SK-N-DZ (cell line): ENCODE measurements at places on chromosomes 4 and X.

DNA sequence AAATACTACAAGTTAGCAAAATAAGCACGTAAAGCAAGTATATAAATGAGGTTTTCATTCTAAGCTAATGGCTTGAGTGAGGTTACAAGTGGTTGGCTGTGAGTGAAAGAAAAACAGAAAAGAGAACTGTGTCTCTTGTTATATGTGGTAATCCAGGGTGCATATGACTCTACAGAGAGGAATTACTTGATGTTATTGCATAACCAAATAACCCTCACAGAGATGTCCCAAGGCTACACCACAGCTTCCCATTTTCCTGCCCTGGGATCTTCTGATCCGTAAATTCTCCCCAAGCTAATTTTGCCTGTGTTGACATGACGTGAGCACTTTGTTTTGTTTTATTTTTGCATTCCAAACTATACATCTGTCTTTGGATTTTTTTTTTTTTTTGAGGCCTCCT is 470.0 kb upstream of the INTU start:
- DNase-seq = no peak

GRCh38 chr4:106481801-106482200 is 113.2 kb upstream of the GIMD1 start:
- DNase-seq = no peak

DNA sequence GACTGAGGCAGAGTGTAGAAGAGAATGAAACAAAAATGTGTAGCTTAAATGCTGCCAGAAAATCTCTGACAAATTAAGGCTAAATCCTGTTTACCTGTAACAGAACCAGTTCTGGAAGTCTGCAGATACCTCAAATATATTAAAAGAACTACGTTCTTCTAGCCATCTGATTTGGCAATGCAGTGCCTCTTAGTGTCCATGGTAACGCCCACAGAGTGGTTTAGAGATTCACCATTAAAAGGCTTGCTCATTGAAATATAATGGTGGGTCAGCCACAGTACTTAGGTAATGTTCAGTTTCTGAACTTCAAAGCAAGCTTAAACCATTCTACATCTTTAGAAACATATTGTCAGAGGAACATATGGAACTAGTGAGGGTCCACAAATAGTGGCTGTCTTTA is 23.2 kb upstream of the LUZP4 start:
- peak; percentile 13 for DNase-seq

DNA sequence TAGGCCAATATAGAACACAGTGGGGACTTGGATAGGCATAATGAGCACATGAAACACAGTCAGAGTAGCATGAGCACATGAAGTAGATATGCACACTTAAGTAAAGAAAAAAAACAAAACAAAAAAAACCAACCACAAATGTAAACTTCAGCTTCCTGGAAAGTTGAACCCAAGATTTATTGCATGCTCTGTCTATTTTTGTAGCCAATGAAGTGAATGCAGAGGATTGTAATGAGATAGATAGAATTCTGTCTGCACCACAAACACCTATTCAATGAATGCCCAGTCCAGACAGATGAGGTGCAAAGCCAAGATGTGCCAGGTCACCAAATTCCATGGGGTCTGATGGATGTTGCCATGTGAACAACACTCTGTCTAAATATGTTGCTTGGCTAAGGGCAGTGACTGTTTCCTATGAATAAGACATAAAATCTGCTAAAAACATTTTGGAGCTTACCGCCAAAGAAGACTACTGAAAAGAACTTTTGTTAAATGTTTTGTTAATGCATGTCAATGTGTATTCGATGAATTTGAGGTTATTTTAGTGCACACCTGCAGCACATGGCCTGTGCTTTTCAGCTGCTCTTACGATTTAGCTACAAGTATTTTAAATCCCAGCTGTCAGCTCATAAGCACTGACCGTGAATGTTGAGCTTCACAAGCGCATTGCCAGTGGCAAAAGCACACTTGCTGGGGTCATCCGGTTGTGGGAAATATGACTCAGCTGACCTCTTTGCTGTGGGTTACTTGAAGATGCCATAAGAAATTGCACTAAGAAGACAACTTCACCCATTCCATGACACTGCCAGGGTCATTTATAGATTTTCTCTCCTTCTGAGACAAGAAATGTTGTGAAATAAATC is 374.8 kb upstream of the GNPDA2 start:
- DNase-seq = no peak

- no peak for DNase-seq
Observed at GRCh38 chr4:86521373-86521969, 72.6 kb upstream of the PTPN13 start.

DNA sequence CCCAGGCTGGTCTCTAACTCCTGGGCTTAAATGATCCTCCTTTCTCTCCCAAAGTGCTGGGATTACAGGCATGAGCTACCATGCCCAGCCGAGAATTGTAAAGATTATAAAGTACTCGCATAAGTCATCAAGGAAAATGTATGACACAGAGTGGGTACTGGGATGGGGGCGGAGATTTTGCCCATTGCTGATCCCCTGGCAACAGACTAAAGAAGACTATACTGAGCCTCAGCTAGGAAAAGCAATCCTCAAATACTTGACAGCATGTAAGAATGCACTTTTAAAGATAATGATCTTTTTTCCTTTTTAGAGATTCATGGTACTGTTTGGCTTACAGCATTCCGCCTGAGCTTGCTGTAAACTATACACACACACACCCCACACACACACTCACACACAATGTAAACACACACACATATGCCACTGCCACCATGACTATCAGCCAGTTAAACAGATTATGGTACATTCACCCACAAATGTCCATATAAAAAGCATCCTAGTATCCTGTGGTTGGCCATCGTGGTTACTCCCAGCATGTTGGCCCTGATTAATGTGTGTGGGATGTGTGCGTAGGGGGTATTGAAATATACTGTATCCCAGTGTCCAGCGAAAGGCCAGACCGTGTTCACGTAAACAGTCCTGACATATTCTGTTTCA is 113.0 kb downstream of the AMELX start:
- DNase-seq = no peak

- DNase-seq = no peak
Observed at GRCh38 chr4:60663769-60664168, 536.4 kb upstream of the ADGRL3 start.

DNA sequence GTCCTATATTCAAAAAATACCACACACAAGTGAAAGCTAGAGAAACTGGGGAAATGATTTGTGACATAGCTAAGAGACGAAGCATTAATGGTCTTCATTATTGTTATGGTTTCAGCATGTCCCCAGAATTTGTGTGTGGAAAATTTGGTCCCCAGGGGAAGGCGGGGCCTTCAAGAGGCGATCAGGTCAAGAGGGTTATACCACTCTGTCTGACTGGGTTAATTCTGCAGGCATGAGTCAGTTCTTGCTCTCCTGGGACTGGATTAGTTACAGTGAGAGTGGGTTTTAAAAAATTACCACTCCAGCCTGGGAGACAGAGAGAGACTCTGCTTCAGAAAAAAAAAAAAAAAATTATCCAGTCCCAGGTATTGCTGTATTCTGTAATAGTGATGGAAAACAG is 2.1 kb upstream of the MTNR1A start:
- DNase-seq = peak; percentile 66

DNA sequence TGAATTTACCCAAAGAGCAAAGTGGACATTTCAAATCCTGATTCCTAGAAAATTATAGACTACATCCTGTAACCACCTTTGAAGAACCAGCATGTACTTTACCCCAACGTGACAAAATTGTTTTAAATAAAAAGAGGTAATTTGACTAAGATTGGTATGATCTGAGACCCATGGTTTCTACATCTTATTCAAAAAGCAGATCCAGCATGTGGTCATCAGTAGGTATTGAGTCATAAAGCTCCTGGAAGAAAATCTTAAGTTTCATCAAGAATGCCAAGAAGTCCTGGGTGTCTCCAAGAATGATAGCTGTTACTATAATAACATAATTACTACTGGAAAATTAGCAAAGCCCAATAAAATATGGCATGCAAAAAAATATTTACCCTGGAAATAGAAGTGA is 61.8 kb downstream of the NFKB1 start:
- DNase-seq = no peak

GRCh38 chr4:16573739-16574138 is 324.7 kb downstream of the LDB2 start:
- DNase-seq = no peak

DNA sequence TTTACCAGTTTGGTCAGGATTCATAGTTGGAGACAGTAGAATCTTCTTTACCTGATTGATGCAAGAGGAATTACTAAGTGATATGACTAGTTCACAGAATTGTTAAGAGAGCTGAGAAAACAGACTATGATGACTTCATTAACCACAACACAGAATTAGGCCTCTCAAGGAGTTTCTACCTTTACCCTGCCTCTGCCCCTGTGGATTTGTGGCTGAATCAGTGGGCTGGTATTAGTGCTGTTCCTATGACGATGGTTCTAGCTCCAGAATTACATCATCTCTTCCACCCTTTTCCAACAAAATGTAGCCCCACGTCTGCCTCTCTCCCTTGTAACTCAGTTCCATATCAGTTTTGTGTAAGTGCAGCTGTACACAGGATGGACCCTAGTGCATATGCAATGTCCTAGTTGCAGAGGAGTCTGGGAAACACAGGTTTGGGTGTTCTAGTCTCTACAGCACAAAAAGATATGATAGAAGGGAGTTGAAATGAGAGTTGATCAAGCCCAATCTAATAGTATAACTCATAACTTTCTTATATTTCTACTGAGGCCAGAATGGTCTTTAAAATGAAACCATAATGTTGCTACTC is 99.3 kb downstream of the ANXA5 start:
- DNase-seq = no peak

GRCh38 chr4:100590325-100590724 is 72.5 kb upstream of the EMCN start:
- DNase-seq = no peak

GRCh38 chrX:115606861-115607260 is 45.9 kb downstream of the PLS3 start:
- no peak for DNase-seq

- DNase-seq = no peak
Observed at GRCh38 chr4:19857991-19858390, 393.7 kb upstream of the SLIT2 start.

DNA sequence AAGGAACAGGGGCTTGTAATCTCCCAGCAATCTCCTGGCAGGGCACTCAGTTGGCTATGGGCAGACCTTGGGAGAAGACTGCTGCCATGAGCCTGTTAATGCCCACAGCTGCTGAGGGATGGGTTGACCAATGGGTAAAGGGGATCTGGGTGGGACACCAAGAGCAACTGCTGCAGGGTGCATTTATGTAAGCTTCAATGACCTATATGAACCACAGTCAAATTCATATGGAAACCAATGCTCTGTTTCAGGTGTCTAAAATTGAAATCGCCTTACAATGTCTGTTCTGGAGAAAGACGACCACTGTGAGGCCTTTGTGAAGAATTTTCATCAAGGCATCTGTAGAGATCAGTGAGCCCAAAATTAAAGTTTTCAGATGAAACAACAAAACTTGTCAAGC is 6.1 kb downstream of the EPGN start:
- DNase-seq = no peak

DNA sequence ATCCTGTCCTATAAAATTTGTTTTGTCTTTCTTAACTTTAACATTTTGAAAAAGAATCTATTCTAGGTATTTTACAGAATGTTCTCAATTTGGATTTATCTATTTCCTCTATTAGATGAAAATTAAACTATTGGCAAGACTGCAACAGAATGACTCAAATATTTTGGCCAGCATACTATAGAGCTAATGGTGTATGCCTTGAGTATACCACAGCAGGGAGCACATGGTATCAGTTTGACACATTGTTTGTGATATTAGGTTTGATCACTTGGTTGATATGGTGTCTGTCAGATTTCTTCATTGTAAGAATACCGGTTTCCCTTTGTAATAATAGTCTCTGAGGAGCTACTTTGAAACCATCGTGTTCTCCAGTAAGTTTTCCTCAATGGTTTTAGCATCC is 87.8 kb upstream of the NPNT start:
- no peak for DNase-seq

DNA sequence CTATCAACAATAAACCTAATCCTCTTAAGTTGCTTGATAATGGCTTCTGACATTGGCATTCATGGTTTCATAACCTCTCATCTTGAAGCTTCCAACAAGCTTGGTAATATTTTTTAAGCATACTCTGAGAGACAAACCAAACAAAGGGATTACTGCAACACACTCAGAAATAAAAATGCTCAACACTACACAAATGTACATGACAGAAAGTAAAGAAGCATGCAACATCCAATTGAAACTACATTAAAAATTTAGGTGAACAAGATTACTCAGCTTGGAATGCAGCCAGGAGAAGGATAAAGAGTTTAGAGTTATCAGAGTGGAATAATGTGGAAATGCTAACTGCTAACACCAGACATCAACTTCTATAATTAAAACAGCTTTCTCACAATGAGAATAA is 1136.6 kb upstream of the PABPC4L start:
- no peak for DNase-seq

DNA sequence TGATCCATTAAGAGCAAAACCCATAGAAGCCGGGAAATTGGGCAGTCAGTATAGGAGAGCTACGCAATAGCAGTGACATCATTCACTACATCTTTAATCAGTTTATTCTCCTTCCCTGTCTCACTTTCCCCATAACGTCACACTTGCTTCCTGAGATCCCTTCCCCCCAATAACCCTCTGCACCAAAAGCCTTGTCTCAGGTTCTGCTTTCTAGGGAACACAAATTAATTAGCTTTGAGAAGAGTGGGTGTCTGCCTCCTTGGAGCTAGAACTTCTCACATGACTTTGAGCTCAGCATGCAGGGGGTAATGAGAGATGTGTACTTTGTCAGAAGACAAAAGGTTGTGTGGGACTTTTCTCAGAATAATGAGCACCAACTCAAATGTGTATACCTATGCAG is 128.3 kb upstream of the MAOA start:
- DNase-seq = no peak

- DNase-seq = no peak
Observed at GRCh38 chrX:100874325-100874724, at the start of gene NOX1. Gene NOX1, minus strand, starts transcription at chrX:100874359. Its CDS starts 220 bp downstream, at chrX:100874139.

DNA sequence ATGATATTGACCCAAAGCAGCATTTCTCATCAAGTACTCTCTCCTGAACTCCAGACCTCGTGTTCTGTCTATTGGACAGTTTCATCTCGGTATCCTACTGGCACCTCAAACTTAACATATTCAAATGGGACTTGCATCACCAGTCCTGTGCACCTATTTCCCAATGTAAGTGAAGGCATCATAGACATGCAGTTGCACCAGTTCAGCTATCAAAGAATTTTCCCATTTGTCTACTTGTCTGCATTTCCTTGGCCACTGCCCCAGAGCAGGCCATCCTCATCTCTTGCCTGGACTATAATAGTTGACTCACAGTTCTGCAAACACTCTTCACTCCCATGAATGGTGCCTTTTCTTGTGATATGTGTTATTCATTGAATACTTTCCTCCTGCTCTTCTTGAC is 11.3 kb upstream of the LIMCH1 start:
- no peak for DNase-seq
